Ovary (tissue), 10 donors: ENCODE measurements at places on chromosomes 2 and 18. TPM values are rescaled to one million over a fixed set of nuclear protein-coding genes. Genes with fewer than 3 reads are reported as not detected.

DNA sequence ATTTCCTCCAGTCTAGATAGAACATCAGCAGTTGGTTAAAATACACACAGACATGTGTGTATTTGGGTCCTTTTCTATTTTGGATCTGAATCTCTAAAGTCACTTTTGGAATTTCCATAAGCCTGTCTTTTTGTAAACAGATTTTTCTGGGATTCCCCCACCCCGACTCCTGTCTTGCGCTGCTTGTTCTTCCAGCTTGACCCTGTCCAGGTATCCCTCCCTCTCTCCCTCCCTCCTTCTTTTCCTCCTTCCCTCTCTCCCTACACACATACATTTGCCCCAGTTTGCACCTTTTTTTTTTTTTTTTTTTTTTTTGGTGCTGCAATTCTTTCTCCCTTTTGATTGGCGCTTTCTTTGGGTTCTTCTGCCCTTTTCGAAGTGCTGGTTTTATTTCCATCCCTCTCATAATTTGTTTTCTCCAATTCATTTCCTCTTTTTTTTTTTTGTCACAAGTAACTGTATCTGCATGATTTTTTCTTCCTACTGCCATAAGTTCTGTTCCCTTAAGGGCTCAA is 114.8 kb upstream of the SERTAD2 start:
- H3K36me3 ChIP-seq: no peaks in the 10 kb centered on the region
- H3K4me1 ChIP-seq: peaks cover 2% of the 10 kb centered on the region
- DNase-seq: no peak
- H3K27me3 ChIP-seq: no peaks in the 10 kb centered on the region

DNA sequence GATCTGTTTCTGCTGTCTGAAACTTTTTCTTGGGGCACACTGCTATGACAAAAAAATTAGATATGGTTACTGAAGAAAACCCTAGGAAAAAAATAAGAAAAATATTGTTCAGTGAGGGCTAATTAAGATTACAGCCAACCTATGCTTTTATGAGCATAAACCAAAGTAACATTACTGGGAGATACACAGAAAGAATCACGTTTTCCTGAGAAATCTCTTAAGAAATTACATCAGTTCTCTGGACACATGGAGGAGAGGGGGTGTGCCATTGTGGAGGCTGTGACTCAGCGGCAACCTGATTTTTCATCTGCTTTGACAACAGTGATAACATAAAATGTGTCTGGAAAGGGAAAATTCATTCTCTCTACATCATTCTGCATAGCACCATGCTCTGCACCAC is 13.4 kb upstream of the NMI start:
- no peaks in the 10 kb centered on the region for H3K4me1 ChIP-seq
- DNase-seq: no peak
- no peaks in the 10 kb centered on the region for H3K36me3 ChIP-seq
- H3K4me3 ChIP-seq: no peak overlapping the region

PRSS56 gene
- 0.35 TPM for total RNA-seq

- H3K27me3 ChIP-seq: no peaks in the 10 kb centered on the region
- no peak overlapping the region for H3K4me3 ChIP-seq
- no peaks in the 10 kb centered on the region for H3K36me3 ChIP-seq
- H3K4me1 ChIP-seq: peaks cover 6% of the 10 kb centered on the region
- DNase-seq: no peak
These were observed 38.3 kb downstream of the MRPS9 start for GRCh38 chr2:105076121-105076520.

CIB4 gene
- not detected for total RNA-seq
